Mesenteric fat pad (tissue), 1 donor: ENCODE measurements at places on chromosomes 5 and 9. TPM values are rescaled to one million over a fixed set of nuclear protein-coding genes. Genes with fewer than 3 reads are reported as not detected.

DNA sequence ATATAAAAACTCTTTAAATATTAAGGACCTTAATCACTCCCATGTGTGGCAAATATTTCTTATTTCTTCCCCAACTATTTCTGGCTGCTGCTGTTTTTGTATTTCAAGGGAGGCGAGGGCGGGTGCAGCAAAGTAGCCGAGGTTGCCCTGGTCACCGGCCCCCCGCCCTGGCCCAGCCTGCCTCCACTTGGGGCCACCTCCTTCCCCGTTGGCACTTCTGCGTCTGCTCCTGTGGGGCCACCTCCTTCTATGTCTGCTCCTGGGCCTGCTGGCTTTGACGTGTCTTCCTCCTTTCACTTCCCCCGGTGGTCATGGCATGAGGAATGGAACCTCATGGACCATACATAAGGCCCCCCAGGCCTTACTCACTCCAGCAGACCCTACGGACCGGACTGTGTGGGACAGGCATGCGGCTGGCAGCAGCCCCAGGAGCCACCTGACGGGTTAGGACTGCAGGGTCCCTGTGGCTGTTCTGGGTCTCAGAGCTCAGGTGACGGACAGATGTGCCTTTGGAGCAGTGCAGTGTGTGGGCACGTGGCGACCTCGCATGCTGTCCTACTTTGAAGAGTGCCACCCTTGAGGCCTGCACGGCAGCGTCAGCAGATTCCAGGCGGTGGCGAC lies 5.8 kb upstream of the ENTPD8 start:
- DNase-seq: no peak

DNA sequence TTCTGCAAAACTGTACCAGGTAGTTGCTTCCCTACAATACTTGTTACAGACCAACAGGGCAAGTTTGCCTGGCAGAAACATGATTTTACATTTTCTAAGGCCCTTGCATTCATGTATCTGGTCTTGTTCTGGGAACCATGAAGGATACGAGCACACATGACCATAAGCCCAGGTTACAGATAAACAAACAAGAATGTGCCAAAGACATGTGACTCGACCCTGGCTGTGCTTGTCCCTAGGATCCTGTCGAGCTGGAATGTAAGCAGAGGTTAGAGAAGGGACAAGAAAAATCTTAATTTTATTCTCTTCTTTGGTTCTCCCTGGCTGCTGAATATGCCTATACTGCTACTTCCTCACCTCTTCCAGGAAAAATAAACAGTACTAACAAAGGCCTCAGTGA lies 32.5 kb downstream of the PTCH1 start:
- no peak for DNase-seq

DNA sequence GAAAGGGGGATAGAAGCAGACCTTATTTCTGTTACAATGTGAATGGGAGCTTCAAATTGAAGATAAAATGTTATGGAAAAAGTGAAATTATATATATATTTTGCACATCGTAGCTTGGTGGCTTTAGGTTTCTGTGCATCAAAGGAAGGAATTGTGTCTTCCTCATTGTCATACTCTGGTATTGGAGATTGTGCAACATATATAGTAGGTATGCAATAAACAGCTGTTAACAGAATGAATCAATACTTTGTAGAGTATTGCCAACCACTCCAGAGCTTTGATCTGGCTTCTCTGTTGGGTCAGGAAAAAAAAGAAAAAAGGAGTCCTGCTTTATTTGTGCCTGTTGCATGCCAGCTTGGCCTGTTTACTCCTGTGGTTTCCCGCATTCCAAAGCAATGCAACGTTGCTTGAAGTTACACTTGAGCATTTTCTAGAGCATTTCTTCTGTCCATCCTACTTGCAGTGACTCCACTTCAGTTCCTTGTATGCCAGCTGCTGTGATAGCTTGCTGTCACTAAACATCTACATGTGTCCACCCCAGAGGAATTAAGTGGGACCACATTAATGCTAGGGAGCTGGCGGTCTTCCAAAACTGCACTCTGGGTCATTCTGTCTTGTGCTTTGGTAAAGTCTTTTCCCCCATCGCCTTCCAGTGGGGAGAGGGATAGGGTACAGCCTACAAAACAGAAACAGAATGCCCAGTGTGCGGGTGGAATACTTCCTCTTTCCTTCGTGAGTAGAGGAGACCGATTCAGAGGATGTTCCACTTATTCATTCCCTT lies 62.0 kb upstream of the MEF2C start:
- DNase-seq: no peak

- DNase-seq: no peak
Observed at GRCh38 chr5:101535626-101536025, 632.5 kb upstream of the ST8SIA4 start.

DNA sequence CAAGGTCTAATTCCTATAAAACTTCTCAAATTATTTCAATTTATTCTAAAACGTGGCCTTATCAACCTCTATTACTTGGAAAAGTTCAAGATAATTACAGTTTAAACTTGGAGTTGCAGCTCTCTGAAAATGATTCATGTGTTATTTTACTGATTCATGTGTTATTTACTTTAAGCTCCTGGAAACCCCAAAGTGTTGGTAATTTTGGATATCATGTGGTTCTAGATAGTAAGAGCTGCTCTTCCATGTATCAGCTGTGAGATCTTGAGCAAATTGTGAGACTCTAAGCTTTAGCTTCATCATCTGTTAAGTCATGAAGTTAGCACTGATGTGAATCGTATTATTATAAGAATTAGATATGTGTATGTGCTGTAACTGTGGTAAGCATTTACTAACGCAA lies 749.2 kb downstream of the TLE4 start:
- DNase-seq: no peak

DNA sequence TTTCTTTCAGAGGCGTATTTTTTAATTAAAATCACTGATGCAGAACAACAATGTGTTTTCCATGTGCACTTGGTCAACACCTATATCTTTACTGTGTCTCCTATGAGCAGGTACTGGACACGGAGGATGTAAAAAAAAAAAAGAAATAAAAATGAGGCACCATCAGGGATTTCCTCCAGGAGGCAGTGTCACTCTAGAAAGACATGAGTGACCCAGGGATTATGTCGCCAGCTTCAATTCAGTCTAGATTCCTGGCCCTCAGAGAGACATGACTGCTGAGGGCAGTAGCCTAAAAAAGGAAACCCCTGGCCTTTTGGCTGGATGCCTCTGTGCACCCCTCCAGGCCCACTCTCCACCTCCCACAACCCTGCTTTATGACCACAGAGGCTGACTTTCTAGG lies 18.3 kb upstream of the IL33 start:
- DNase-seq: no peak

DNA sequence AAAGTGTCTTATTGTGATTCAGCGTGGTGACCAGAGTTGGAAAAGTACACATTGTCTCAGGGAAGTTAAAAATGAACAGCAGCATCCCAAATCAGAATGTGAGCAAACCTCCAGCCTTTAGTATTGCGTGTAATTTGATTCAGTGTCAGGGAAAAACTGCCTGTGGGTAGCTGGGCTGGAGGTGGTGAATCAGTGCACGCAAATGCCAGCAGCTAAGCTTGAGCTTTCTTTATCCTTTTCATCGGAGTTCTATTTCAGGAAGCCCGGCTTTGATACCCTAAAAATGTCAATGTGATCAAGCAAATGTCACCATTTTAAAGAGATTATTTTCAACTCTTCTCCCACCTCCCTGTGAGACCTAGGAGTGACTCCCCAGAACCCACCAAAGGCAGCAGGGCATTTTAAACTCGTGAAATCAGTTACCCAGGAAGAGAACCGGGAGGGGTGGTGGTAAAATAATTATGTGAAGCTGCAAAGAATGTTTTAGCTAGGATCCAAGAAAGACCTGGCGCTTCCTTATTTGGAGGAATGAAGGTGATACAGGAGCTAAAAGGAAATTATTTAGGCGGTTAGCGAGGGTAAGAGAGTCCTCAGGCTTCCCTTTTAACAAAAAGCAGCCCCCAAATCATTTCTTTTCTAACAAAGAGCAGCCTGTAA lies 25.7 kb upstream of the C5orf47 start:
- DNase-seq: no peak

- no peak for DNase-seq
Observed at GRCh38 chr5:64207978-64208377, 42.3 kb downstream of the RNF180 start.

DNA sequence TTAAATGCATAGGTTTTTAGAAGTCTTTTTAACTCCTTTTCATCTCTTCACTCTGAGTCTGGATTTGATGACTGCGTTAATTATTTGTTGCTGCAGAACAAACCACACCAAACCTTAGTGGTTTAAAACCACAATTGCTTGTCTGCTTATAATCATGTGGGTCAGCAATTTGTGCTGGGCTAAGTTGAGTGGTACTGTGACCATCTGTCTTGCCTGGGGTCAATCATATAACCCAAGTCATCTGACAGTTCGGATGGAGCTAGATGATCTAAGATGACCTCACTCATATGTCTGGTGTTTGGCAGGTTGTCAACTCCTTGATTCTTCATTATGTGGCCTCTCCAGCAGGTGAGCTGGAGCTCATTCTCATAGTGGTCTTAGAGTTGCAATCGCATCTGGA lies 219.1 kb upstream of the ELAVL2 start:
- DNase-seq: no peak

DNA sequence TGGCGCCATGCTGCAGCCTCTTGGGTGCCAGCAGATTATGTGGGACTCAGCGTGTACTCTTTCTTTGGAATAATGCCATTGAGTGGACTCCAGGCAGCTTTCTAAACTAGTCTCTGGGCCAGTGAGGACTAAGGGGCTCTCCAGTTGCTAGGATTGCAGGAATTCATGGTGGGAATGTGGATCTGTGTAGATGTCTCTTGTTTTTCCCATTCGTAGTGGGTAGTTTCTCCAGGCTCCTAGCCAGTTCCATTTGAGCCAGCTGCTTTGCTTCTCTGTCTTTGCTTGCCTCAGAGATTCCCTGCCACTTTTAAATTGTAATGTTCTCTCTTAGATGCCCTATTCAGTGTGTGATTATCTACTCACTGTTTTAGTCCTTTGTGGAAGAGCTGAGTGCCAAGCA lies 42.6 kb downstream of the SLF1 start:
- DNase-seq: no peak

DNA sequence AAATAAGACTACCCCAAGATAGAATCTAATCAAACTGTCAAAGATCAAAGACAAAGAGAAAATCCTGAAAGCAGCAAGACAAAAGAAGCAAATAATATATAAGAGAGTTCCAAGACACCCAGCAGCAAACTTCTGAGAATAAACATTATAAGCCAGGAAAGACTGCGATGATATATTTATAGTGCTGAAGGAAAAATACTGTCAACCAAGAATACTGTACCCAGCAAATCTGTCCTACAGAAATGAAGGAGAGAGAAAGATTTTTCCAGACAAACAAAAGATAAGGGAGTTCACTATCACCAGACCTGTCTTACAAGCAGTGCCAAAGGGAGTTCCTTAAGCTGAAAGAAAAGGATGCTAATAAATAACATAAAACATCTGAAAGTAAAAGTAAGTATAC lies 227.4 kb downstream of the DENND1A start:
- no peak for DNase-seq

GRCh38 chr5:44632344-44632743 lies 176.4 kb upstream of the MRPS30 start:
- no peak for DNase-seq

DNA sequence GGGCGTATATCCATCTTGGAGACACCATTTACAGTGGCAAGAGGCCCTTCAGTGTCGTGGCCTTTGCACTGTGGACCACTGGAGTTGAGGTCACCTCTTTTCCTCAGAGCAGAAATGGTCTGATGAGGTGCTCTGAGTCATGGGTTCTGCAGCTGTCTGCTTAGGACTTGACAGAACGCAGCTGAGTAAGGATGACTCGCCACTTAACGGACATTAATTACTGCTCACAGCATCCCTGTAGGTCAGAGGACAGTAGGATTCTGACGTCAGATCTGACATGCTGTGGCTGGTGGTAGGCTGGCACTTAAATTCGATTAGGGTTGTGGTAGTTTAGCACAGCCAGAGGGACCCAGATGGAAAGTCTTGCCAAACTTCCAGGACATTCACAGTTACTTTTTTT lies 479.4 kb downstream of the DMAC1 start:
- DNase-seq: no peak

DNA sequence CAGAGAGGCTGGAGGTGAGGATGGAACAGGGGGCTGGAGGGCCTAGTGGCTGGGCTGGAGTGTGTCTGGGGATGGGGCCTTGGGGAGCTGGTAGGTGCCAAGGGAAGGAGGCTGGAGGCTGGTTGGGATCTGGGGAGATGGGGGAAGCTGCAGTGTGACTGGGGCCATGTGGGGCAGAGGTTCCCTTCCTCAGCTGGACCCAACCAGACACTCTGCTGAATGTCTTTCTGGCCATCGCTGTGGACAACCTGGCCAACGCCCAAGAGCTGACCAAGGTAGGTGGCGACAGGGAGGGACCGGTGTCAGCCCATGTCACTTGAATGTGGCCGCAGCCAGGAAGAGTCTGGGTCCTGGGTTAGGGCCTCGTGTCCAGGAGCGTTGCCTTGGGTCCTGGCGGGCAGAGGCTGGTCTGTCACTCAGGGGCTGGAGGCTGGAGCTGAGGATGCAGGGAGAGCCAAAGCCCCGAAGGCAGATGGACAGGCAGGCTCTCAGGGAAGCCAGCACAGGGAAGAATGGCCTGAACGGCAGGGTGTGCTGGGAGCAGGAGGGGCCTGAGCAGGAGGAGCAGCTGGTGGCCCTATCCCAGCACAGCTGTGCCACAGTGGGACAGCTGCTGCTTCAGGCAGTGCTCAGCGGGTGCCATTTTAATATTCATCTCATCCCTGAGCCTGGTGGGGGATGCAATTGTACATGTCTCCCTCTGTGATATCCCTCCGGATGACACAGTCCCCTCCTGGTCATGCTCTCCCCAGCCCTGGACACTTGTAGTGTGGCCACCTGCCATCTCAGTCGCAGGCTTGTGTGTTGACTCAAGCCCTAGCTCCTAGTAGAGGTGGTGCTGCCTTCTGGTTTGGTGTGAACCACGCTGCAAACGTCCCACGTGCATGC lies 132.5 kb downstream of the CACNA1B start:
- DNase-seq: peak; percentile 87

- no peak for DNase-seq
Observed at GRCh38 chr5:9188956-9189355, 356.9 kb downstream of the SEMA5A start.

GRCh38 chr5:77117161-77117560 lies 30.1 kb upstream of the ZBED3 start:
- no peak for DNase-seq

- no peak for DNase-seq
Observed at GRCh38 chr5:124581738-124582560, 164.5 kb downstream of the ZNF608 start.

DNA sequence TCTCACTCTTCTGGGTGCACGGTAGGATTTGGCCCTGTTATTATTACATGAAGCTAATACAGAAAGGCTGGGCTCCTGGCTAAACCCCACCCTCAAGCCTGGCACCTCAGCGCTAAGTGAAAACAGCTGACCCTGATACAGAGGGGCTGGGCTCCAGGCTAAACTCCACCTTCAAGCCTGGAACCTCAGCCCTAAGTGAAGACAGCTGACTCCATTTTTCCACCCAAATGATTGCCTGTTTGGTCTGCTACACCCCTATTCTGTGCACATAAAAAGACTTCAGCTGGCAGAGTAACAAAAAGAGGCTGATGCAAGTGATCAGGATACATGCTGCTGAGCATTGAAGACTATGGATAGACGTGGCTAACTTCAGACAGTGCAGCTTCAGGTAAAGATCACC lies 148.4 kb upstream of the CLINT1 start:
- no peak for DNase-seq

PCDHB10 gene
- 1.4 TPM for total RNA-seq

BTNL8 gene
- 0.96 TPM for total RNA-seq

LPAR1 gene
- 42.6 TPM for total RNA-seq

ADAM19 gene
- total RNA-seq: 9.4 TPM

NIPAL4 gene
- total RNA-seq: not detected

RAD50 gene
- 44.2 TPM for total RNA-seq

WDR38 gene
- not detected for total RNA-seq

CYSRT1 gene
- 0.42 TPM for total RNA-seq

SCGB3A2 gene
- total RNA-seq: not detected

MLANA gene
- total RNA-seq: not detected

KIAA0825 gene
- 3.8 TPM for total RNA-seq

FOXD4L4 gene
- not detected for total RNA-seq
